ENCODE measurements at places on chromosomes 3 and 15. TPM values are rescaled to one million over a fixed set of nuclear protein-coding genes. Genes with fewer than 3 reads are reported as not detected.

Gene CCR8
- total RNA-seq = not detected

Gene TPRG1
- total RNA-seq = 3.0 TPM

Gene CEP19
- total RNA-seq = 2.1 TPM

Gene HCLS1
- total RNA-seq = 0.82 TPM

GRCh38 chr15:43920815-43921214, 94.0 kb downstream of the WDR76 start:
- DNase-seq = no peak

DNA sequence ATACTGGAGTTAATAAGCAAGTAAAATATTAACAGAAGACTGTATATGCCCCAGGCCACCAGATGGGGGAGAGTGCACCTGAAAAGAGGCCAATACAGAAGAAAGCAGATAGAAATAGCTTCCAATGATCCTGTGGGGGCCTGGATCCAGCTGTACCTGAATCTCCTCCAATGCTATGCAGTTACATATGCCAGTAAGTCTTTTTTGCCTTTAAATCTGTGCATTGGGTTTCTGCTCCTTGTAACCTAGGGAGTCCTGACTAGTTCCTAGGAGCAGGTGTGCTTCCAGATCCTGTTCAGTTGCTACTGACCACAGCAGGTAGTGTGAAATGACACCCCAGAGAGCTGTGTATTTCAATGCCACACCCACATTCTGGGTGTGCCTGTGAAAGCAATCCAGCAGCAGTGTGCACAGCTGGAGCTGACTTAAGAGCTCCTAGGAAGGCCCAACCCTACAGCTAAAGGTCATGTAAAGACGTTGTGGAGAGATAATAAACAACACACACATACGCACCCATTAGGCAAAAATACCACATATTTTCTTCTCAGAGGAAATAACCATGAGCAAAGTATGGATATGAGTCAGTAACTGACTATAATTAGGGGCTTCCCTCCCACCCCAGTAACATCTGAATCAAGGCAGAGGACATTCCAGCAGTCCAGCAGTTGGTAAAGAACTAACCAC, 62.2 kb upstream of the AKAP13 start:
- DNase-seq = no peak

GRCh38 chr3:104316118-104316517, 1050.6 kb upstream of the ALCAM start:
- DNase-seq = no peak

GRCh38 chr3:168091302-168091858, 4.3 kb downstream of the GOLIM4 start:
- DNase-seq = no peak

- DNase-seq = no peak
Measured at GRCh38 chr3:185995352-185995751, 57.5 kb upstream of the TRA2B start.

- DNase-seq = no peak
Measured at GRCh38 chr3:31252216-31253185, 280.2 kb upstream of the STT3B start.

DNA sequence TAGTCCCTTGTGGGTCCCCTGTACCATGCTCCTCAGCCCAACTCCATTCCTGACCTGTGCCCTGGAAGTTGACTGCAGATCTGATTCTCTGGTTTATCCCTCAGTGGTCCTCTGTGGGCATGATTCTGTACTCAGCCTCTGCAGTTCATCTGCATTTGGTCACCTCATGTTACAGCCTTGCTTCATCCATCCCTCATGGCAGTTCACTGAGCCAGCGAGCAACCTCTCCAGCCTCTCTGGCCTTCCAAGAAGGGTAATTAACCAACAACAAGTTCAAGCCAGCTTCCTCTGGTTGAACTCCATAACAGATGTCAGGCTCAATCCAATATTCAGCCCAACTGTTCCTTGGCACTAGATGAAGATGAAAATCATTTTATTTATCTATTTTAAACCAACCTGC, 509.5 kb downstream of the NTRK3 start:
- DNase-seq = no peak

DNA sequence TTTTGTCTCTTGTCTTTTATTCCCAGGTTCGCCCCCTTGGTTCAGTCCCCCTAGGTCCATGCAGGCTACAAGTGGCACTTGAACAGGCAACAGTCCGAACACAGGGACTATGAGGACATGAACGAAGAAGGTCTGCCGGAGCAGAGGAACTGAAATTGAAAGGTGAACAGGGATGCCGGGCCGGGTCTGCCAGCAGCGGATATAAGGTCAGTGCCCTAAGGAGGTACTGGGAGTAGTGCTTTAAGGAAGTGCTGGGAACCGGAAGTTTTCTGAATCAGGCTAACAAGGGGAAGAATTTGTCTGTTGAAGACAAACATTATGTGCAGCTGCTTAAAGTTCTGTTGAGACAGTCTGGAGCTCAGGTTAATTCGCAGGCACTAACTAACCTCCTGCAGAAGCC, 46.8 kb downstream of the LSM3 start:
- DNase-seq = no peak

- DNase-seq = no peak
Measured at GRCh38 chr15:91821458-91821857, 32.0 kb upstream of the SLCO3A1 start.

DNA sequence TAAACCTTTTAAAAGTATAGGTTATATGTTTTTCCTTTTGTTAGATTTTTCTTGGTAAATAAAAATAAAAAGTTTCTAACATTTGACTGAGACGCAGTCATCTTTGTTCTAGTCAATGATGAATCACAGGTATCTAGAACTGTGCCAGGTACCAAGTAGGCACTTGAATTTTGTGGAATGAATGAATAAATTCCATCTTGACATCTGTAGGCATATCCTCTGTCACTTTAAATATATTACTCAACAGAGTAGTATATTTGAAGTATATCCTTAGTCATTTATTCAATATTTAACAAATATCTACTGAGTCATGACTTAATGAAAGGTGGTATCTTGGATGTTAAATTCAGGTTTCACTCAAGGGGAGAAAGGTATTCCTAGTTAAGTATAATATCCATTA, 828.4 kb downstream of the TUSC7 start:
- no peak for DNase-seq
